Left forelimb (tissue), 1 donor: ENCODE measurements at places on chromosomes 16 and 17.

DNA sequence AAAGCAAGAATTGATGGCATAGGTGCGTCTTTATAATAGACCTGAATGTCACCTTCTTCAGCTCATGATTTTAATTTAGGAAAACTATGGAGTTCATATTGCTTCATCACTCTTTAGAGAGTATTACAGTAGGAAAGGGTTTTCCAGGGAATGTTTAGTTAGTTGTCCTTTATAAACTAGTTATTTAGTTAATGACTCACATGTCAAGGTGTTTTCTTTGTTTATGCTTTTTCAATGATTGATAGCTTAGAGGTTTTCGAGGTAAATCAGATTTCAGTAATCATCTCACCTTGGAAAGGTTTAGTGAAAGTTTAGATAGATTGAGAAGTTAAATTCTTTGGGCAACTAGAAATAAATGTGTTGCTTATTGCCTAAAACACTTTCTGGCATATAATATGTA, 9.8 kb downstream of the WSB1 start:
- DNase-seq, result no peak

DNA sequence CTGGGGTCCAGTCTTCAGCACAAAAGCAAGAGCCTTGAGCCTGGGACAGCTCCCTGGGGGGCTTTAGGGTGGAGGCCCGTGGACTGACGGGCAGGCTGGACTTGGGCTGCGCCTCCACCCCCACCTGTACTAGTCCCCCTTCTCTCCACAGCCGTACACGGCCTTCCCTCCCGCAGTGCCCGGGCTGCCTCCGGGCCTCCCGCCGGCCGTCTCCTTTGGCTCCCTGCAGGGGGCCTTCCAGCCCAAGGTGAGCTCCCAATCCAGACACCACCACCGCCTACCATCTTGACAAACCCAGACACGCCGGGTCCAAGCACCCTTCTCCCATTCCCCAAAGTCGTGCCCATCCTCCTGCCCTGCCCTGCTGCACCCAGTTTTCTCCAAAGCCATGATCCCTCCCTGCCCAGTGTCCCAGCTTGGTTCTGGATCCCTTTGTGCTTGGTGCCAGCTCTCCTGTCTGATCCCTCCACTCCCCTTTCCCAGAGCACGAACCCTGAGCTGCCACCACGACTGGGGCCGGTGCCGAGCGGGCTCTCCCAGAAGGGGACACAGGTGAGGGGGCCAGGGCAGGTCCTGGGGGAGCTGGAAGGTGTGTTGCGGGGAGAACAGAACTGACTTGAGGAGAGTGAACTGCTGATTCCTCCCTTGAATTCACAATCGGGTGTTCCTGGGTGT, 7.1 kb downstream of the FBRS start:
- no peak for DNase-seq

- no peak for DNase-seq
Measured at GRCh38 chr17:17685775-17686291, 4.6 kb downstream of the RAI1 start.

- DNase-seq, result peak; percentile 5
Measured at GRCh38 chr17:6165806-6166205, 95.6 kb downstream of the WSCD1 start.

- DNase-seq, result no peak
Measured at GRCh38 chr17:5468075-5468473, 708 bp downstream of the DHX33 start.

GRCh38 chr17:82151106-82151957, 53.3 kb upstream of the FASN start:
- DNase-seq, result no peak

GRCh38 chr17:29559640-29560039, 7.2 kb downstream of the ABHD15 start:
- no peak for DNase-seq

DNA sequence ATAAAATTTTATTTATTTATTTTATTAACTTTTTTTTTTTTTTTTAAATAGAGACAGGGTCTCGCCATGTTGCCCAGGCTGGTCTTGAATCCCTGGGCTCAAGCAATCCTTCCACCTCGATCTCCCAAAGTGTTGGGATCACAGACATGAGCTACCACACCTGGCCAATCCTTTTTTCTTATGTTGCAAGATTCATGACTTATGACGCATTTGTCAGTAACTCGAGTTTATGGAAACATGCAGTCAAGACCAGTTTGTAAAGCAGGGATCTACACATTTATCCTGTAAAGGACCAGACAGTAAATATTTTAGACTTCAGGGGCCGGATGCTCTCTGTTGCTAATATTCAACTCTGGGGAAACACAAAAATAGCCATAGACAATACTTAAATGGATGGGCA, 9.4 kb upstream of the MAP2K6 start:
- DNase-seq, result no peak

DNA sequence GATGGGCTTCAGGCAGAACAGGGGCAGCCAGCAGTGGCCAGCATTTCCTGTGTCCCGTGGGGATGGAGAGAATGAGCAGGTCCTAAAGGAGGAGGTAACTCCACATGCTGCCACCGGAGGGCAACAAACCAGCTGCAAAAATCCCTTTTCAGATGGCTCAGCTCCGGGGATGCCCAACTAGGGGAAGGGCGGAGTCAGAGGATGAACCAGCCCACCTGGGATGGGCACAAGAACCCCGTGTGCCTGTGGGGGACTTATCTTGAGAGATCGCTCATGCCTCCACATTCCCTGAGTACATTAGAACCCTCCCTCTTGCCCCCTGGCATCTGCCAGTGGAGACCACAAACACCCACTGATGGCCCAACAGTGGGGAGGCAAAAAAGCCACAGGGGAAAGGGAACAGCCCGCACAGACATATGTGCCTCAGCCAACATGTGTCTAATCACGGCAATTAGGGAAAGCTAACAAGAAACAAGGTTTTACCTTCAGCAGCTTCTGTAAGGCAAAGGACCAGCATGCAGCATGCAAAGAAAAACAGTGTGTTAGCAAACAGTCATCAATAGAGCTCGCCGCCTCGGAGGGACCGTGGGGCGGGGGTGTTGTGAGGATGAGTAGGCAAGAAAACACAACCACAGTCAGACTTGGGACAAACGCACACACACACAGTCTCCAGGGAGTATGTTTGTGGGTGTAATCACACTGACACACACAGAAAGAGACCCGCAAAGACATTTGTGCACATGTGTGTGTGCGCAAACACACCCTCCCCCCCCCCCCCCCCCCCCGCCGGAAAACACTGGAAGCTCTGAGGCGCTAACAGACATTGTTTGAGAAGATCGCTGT, 64.0 kb downstream of the MYO18A start:
- no peak for DNase-seq

- DNase-seq, result no peak
Measured at GRCh38 chr16:77928096-77928495, 94.3 kb upstream of the CLEC3A start.

- DNase-seq, result no peak
Measured at GRCh38 chr17:338442-339192, 14.0 kb downstream of the RPH3AL start.

DNA sequence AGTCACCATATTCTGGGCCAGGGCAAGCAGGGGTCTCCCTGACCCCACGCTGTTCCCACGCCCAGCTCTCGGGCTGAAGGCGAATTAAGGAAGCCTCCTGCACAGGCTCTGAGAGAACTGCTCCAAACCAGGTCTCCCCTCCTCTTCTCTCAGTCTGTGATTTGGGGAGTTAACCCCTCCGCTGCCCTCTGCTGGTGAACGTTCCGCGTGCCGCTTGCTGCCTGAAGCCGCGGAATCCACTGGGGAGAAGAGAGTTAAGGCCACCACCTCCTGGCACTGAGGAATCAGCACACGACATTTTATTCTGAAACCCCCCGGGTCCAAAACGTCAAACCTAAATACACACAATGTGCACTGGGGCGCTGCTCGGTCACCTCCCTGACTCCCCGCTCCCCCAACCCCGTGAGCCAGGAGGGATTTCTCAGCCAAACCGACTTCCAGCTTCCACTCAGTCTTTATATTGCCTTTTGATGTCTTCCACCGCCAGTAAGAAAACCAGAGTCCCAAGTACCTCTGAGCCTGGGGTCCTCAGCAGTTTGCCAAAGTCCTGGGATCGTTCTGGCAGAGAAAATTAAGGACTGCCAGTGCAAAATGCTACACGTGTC, 54.4 kb upstream of the RCVRN start:
- no peak for DNase-seq

DNA sequence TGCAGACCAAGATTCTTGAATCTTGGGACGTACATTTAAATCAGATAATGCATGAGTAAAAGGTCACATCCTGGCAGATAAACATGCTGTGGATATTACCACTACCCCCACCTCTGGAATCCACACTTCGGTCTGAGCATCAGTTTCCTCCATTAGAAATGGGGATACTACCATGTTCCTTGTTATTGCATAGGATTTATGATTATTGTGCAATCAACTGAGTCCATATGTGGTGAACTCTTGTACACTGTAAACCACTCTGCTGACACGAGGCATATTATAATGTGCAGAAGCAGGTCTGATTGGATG, 108.7 kb downstream of the VAT1L start:
- DNase-seq, result no peak

GRCh38 chr16:30053376-30054015, 12.1 kb upstream of the ALDOA start:
- DNase-seq, result no peak

DNA sequence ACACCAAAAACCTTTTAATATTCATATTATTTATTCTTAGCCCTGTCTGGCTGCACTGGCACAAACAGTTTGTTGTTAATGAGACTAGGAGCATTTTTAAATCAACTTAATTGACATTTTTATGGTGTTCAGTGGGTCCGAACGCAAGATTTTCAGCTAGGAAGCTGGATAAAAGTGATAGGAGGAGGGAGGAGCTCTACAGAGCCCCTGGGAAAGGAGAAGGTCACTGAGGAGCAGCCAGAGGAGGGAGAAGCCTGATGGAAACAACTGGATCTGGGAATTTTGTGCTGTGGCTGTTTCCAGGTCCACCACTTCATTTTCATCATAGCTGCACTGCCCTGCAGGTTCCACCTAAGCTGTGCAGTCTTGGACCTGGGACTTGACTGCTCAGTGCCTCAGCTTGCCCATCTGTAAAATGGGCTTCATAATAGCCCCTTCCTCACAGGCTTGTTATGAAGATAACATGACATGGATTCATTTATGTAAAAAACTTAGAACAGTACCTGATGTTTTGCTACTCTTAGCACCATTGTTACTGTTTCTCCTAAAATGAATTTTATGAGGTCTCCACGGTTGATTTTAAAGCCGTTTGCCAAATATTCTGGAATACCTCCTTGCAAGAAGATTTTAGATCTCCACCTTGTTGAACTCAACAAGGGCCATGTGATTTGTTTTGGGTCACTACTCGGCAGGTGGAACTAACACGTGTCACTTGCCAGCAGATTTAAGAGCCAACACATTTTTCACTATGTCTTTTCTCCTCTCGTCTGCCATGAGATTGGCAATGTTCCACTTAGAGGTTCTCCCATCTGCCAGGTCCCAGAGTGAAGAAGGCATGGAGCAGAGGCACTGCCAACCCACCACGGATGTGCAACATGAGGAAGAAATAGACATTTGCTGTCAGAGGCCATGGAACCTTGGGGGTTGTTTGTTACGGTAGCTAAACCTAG, 18.7 kb upstream of the GRIN2A start:
- no peak for DNase-seq

GRCh38 chr16:4096509-4096908, 19.7 kb downstream of the ADCY9 start:
- no peak for DNase-seq

- no peak for DNase-seq
Measured at GRCh38 chr16:88988980-88989811, 12.2 kb upstream of the CBFA2T3 start.

DNA sequence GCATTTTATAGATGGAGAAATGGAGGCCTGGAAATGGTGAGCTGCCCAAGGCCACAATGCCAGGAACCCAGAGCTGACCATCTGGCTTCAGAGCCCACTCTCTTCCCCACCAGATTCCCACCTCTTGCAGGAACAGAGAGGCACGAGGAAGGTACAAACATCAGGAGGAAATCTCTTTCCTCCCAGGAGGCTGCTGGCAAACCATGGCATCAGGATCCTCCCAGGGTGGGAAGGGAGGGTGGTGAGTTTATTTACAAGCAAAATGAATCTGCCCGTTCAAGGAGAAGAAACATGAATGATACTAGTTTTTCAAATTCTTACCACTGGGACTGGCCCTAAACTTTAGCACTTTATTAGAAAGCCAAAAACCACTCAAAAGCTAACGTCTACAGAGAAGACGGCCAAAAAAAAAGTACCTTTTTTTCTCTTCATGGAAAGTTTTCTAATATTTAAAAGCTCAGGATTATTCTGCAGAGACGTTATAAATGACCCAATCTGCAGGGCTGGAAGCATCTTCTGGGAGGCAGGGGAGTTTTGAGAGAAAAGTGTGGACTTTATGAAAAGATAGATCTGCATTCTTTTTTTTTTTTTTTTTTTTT, 79.1 kb downstream of the NXN start:
- no peak for DNase-seq

GRCh38 chr17:31392002-31392855, 754 bp downstream of the RAB11FIP4 start:
- peak; percentile 53 for DNase-seq

GRCh38 chr16:28149011-28149888, 62.5 kb downstream of the XPO6 start:
- DNase-seq, result no peak

DNA sequence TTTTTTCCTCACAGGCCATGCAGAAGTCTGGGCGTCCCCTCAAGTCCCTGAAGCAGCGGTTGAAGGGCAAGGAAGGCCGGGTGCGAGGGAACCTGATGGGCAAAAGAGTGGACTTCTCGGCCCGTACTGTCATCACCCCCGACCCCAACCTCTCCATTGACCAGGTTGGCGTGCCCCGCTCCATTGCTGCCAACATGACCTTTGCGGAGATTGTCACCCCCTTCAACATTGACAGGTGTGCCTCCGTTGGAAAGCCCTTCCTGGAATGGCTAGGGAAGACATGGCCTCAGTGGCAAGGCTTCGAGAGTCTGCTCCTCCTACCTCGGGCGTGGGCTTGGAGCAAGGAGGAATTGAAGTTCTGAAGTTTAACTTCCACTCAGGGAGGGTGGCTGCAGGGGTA, 13.5 kb downstream of the POLR2A start:
- no peak for DNase-seq

GRCh38 chr17:75131278-75132017, at the start of gene NT5C:
Gene NT5C, minus strand, starts transcription at chr17:75131742. Its CDS starts 35 bp downstream, at chr17:75131707.
- DNase-seq, result peak; percentile 91

DNA sequence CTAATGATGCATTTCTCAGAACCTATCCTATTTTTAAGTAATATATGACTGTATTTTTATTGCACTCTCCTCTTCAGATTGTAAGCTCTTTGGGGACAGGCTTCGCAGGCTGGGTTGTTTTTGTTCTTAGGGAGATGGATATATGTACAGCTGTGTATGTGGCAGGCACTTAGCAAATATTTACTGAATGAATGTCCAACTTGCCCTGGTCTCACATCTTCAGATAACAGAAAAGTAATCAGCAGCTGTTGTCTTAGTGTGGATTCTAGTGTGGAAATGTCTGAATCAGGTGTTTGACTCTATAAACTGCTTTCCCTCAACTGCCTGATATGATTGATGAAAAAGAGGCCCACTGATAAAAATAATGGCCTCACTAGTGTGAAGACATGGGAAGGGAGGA, 47.1 kb upstream of the SLC12A3 start:
- no peak for DNase-seq
